ENCODE measurements at places on chromosomes 7 and 10.

- no peak for DNase-seq
Measured at GRCh38 chr7:32258265-32258664, 188.1 kb upstream of the PDE1C start.

DNA sequence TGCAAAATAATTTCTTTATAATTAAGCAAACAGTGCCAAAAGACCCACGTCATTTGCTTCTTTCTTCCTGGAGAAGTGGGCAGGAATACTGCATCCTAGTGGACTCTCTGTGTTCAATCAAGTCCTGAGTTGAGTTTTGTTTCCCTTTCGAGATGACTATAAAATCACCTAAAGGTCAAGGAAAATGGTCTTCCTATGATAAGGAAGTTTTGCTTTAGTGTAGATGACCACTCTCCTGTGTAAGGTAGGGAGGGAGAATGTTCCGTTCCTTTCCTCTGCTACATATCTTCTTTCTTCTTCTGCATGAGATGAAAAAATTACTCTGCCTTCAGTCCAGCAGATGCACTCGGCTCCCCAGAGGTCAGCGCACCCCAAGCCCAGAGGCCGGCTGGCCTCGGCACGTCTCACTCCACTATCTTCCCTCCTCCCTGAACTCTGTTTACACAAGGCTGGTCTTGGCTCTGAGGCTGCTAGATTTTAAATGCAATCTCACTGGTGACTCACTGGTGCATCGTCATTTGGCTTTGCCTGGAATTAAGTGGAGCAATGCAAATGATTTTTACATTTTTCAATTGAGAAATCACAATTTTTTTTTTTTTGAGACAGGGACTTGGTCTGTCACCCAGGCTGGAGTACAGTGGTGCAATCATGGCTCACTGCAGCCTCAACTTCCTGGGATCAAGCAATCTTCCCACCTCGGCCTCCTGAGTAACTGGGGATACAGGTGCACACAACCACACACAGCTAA, 18.6 kb upstream of the VDAC2 start:
- DNase-seq, result no peak

DNA sequence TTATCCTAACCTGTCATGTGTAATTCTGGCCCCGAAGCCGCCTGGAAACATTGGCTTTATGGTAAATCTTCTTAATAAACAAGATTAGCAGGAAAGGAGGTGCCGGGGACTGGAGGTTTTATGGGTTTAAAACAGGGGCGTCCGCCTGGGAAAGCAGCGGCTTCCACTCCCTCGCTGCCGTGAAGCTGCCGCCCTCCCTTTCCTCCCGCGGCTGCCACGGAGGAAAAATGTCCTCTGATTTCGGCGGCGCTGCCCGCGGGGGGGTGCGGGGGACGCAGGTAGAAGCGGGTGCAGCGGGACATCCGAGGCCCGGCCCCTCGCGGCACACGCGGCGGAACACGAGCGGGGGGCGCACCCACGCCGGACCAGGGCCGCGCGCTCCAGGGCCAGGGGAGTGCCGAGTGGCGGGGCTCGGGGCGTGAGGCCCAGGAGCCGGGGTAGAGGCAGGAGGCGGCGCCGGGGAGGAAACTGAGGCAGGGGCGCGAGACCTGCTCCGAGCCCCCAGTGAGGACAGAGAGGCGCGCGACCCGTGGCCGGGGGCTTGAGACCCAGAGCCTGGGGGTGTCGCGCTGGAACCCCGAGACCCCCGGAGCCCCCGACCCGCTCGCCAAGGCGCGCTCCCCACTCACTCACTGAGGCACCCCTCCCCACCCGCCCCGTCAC, 993 bp downstream of the PTPRN2 start:
- no peak for DNase-seq

GRCh38 chr7:148173369-148173768, 417.2 kb upstream of the C7orf33 start:
- DNase-seq, result no peak

DNA sequence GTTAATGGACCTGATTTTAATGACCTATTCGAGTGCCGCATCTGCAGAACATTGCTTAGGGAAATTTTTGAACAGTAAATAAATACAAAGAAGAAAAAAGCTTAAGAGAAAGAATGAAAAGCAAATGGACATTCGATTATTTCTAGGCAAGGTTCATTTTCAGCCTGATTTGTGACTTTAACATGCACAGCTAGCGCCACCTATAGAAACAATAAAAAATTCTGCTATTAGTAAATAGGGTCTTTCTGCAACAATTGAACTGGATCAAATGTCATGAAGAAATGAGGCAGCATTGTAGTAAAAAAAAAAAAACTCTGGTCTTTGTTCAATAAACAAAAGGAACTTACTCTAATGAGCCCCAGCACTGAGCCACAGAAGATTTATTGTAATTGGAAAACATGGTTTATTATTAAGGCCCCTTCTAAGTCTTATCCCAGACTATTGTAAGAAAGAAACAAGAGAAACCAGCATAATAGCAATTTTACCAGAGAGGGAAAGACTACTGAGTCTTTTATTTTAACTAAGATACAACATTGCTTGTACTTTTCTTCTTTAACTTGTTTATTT, 41.4 kb upstream of the GHITM start:
- DNase-seq, result peak; percentile 11

- DNase-seq, result no peak
Measured at GRCh38 chr10:103842605-103843004, 12.8 kb downstream of the SH3PXD2A start.

GRCh38 chr7:116150588-116150987, 59.8 kb upstream of the TES start:
- no peak for DNase-seq

DNA sequence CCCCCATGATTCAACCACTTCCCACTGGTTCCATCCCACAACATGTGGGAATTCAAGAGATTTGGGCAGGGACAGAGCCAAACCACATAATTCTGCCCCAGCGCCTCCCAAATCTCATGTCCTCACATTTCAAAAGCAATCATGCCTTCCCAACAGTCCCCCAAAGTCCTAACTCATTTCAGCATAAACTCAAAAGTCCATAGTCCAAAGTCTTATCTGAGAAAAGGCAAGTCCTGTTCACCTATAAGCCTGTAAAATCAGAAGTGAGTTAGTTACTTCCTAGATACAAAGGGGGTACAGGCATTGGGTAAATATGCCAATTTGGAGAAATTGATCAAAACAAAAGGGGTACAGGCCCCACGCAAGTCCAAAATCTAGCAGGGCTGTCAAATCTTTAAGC, 272.9 kb downstream of the MAGI2 start:
- DNase-seq, result no peak

DNA sequence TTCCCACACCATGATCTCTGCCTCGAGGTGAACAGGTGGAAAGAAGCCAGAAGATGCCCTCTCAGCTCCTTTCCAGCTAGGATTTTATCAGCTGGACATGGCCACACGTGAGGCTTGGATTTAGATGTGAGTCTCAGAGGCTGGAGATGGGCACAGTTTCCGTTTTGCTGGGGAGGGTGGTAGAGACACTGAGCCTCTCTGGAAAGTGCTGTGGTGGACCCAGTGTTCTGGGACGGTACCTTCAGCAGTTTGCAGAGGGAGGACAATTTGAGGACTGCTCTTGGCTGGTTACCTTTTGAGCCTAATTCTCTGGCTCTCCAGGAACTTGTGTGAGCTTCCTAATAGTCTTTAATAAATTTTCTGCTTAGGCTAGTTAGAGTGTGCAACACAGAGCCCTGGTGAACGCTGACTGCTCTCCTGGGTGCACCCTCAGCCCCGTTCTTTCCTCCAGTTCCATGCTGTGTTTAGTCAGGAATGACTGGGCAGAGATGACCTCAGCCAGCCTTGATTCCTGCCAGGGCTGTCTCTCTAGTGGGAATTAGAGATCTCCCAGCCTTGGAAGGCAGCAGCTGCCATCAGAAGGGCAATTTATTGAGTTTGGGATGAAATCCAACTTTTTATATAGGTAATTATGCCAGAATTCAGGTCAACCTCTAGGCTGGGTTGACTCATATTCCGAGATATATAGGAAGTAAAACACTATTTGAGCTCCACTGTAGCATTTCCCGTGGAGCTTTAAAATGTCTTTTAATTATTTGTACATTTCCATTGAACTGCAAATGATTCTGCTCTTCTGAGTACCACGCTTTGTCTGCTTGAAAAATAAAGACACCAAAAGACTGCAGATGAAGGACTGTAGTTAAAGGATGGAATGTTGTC, 103.9 kb downstream of the GATA3 start:
- DNase-seq, result no peak

GRCh38 chr10:13016426-13016825, 14.9 kb upstream of the CCDC3 start:
- DNase-seq, result no peak

- no peak for DNase-seq
Measured at GRCh38 chr10:91344117-91344856, 65.9 kb upstream of the HECTD2 start.

- peak; percentile 46 for DNase-seq
Measured at GRCh38 chr7:131302876-131303707, 24.6 kb upstream of the MKLN1 start.

- DNase-seq, result no peak
Measured at GRCh38 chr7:157234271-157234670, 95.5 kb downstream of the UBE3C start.

GRCh38 chr7:158683541-158683940, 21.1 kb downstream of the NCAPG2 start:
- DNase-seq, result no peak

GRCh38 chr7:94031865-94032264, 27.7 kb upstream of the BET1 start:
- no peak for DNase-seq

- DNase-seq, result no peak
Measured at GRCh38 chr10:127215866-127216265, 19.5 kb upstream of the INSYN2A start.

GRCh38 chr10:80158598-80159127, 26.1 kb downstream of the PLAC9 start:
- DNase-seq, result peak; percentile 90

DNA sequence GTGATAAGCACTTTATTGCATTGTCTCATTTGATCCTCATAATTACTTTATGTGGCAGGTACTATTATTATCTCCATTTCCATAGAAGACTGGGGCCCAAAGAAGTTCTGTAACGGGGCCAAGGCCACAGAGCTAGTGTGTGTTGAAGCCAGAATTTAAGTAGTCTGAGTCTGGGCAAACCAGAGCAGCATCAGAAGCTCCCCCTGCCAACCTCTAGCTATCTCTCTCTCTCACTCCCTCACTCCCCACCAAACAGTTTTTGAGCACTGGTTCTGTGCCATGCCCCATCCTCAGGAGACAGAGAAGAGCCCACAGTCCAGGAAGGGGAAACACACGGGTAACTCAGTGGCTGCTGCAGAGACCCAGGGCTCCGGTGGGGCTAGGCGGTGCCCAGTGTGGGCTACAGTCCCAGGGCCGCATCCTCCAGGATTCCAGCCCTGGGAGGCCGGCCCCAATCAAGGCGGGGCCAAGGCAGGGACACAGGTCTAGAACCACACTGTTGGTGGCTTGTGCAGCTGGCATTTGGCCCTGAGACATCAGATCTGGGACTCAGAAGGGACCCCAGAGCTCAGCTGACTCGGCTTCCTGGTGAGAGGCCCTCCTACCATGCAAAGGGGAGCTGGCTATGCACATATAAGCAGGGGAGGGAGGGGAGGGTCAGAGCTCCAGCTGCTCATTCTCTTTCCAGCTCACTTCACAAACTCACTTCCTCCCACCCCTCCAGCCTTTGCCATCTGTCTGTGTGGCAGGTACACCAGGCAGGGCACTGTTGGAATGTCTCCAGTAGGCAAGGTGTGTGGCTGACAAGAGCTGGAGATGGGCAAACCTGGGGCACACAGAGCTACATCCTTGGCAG, 34.4 kb downstream of the COL13A1 start:
- DNase-seq, result no peak

DNA sequence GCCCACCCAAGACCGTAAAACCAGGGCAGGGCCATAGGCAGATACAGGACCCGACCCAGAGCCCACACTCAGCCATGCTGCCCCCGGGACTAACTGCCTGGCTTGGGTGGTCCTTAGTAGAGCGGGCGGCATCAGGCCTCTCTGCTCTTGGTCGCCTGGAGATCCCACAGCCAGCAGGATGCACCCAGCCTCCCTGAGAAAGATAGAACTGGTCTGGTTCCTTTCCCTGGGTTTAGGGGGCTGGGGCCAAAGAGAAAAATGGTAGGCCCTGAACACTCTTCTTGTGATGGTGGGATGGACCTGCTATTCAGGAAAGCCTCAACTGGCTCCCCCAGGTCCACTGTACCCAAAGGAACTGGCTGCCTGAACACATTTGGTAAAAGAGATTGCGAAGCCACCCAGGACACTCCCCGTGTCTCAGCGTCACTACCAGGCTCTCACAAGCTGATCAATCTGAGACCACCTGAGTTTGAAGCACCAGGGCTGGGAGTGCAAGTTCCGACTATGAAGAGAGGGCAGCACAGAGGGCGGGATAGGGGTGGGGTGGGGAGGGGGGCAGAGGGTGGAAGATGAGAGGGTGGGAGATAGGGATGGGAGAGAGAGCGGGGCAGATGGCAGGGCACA, 591.5 kb downstream of the DNAJB6 start:
- DNase-seq, result no peak

DNA sequence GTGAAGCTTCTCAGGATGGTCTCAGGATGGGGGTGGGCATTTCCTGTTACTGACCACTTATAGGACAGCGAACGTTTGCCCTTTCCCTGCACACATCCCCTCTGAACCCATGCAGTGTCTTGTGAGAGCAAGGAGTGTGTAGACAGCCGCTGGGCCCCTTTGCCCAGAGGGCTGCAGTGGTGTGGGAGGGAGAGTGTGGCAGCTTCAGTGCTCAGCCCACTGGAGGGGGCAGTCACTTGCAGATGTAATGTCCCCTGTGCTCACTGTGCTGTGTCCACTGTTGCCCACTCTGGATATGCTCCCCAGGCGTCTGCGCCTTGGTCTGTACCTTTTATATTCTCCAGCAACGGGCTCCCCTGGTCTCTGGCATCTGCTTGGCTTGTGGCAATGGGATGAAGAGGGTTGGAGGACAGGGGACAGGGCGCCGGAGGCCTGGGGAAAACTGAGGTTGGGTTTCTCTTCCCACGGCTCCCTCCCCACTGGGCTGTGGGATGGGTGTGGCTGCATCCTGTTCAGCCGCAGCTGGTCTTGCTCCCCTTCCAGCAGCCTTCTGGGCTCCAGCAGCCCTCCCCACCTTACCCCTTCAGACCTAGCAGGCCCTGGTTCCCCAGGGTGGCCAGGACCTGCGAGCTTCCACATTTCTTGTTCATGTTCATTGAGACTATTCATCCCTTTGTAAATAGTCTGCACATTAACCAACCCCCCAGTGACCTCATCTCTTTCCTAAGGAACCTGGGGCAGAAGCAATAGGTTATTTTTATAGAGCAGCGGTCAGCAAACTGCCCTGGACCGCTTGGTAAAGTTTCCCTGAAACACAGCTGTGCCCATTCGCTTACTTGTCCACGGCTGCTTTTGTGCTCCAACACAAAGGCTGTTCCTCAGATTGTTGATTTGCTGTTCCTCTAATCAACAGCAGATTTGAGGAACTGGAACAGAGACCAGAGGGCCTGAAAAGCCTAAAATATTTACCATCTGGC, 6.1 kb downstream of the ZNF789 start:
- DNase-seq, result no peak

GRCh38 chr10:110861930-110862649, 9.6 kb upstream of the PDCD4 start:
- DNase-seq, result no peak
